Kidney epithelial cell (primary cell): ENCODE measurements at places on chromosomes 11 and 22.
A peak's percentile ranks its signal among the peaks of the same experiment; 100 is the strongest.

- no peak for DNase-seq
Measured at GRCh38 chr11:100965346-100965745, 164.3 kb downstream of the PGR start.

GRCh38 chr11:119873761-119874421, 144.9 kb upstream of the NECTIN1 start:
- DNase-seq, result no peak

DNA sequence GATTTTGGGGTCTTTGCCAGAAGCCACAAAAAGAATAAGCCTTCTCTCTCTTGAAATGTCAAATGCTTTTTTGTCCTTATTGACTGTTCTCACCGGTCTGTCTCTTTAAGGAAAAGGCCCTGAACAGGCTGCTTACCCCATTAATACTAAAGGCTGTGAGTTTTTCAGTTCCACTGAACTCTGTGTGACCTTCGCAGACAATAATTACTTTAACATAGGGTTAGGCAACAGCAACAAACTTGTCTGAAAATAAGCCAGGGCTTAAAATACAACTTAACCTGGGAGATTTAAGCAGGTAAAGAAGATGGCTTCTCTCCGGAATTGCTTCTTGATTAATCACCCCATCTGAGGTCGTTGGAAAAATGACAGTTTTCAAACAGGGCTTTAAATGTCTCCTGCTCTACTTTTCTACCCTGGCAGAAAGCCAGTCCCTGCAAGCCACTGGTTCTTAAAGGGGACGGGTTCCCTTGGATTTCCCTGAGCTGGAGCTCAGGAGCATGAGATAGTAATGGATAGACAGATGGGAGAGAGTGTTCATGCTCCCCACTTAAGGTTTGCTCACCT, 69.4 kb downstream of the ARL14EP start:
- DNase-seq, result peak; percentile 18

GRCh38 chr11:87739766-87740165, 435.5 kb downstream of the RAB38 start:
- no peak for DNase-seq

DNA sequence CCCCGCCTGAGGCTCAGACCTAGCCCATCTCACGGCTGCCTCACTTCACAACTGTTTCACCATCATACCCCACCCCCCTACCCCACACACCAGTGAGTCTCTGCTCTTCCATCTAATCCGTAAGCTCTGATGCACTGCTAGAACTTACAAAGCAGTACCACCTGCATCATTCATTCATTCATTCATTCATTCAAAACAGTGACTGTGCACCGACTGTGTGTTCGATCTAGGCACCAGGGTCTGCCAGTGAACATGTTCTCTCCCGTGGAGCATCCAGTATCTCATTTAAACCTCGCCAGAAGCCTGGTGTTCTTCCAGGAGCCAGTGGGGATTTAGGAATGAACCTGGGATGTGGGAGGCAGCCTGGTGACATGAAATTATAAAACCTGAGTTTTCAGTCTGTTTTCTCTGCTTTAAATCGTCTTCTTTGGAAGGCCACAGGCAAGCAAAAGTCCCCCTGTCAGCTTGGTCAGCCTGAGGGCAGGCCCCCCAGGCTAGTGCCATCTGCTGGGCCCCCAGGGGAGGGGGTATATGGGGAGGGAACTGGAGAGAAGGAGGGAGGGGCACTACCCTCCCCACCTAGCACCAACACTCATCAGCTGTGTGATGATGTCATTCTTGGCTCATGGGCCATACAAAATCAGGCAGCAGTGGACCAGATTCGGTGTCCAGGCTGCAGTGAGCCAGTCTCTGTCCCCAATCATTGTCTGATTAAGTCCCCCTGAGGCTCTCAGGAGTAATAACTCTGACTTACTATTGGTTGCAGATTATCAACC, 18.4 kb downstream of the TMPRSS6 start:
- DNase-seq, result no peak

DNA sequence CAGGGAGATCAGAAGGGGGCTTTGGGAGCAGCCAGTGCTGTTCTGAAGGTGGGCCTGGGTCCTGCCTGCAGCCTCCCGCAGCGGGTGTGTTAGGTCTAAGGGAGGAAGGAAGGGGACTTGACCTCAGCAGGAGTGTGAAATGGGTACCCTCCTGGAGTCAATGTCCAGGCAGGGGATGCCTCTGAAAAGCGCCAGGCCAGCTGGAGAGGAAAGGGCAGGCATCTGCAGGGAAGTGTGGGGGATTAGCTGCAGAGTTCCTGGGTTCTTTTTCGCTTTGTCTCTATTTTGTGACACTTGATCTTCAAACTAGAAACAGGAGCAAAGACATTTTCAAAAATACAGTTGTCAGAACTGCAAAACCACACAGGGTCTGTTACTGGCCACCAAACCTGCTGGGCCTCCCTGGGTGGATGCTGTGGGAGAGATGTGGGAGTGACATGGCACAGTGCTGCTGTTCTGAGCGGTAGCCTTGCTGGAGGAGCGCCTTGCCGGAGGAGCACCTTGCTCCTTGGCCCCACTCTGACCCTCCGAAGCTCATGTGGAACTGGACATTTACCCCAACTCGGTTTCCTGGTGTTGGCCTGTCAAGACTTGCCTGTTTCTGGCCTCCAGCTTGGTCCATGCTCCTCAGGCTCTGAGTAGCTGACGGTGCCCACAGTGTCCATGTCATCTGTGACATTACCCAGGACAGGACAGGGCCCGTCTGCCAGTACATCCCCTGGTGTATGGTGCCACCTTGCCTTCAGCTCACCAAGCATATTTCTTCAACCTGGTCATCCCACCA, 25.9 kb downstream of the MED15 start:
- no peak for DNase-seq

DNA sequence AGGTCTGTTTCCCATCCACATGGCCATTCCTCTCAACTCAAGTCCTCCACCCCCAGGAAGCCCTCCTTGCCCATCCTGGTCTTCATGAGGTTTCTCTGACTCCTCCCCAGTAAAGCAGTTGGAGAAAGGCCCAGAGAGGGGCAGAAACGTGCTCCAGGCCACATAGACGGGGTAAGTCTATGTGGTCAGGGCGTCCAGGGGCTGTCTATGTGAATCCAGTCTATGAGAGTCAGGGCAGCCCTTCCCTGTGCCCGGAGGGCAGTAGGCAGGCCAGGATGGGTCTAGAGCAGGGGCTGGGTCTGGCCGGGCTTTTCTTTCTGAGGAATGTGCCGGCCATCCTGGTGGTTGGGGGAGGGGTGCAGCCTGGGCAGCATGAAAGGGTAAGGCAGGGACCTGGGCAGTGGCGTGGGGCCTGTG, 11.7 kb downstream of the GUCD1 start:
- DNase-seq, result no peak

DNA sequence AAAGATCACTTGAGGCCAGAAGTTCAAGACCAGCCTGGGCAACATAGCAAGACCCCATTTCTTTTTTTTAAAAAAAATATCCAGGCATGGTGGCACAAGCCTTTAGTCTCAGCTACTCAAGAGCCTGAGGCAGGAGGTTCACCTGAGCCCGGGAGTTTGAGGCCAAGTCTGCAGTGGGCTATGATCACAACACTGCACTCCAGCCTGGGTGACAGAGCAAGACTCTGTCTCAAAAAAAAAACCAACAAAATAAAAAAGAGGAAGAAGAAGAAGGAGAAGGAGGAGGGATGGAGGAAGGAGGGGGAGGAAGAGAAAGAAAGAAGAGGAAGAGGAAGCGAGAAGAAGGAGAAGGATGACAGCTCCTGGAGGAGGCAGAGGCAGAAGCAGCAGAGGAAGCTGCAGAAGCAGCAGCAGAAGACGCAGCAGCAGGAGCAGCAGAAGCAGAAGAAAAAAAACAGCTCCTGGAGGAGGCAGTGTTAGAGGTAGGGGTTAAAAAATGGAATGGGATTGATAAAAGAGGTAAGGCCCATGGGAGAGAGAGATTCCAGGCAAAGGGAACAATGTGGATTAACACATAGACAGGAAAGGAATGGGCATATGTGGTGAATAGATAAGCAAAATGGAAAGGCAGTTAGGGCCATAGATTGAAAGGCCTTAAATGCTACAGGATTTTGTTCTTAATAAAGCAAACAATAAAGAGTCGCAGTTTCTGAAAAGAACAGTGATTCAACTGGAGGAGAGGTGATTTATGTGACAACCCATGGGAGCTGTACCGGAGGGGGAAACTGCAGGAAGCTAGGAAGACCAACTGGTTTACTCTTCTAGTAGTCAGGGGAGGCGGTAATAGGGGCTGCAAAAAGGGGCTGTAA, 10.9 kb downstream of the PRCP start:
- DNase-seq, result no peak

GRCh38 chr11:32817852-32818183, 11.9 kb upstream of the PRRG4 start:
- no peak for DNase-seq

DNA sequence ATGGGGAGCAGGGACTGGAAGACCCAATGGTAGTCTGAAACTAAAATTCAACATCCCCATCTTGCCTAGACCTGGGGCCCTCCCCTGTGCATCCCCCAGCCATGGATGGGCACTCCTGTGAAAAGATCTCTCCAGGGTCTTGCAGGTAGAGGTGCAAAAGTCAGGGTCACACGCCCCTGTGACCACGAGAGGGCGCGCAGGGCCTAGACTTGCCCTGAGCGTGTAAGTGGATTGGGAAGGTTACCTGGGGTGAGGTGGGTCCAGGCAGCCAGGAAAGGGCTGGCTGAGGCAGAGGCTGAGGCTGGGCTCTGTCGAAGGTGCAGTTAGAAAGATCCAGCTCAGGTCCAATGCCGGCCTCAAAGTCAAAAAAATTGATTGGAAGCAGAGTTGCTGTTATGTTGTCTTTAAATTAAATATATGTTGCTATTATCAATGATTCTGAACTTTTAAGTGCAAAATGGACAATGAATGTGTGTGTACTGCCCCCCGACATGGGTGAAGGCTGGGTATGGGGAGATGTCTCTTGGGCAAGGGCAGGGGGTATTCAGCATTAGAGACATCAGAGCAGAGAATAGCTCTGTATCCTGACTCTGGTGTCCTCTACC, 4.8 kb upstream of the POU2F3 start:
- DNase-seq, result no peak

- no peak for DNase-seq
Measured at GRCh38 chr11:19059833-19060232, 684 bp downstream of the MRGPRX2 start.

DNA sequence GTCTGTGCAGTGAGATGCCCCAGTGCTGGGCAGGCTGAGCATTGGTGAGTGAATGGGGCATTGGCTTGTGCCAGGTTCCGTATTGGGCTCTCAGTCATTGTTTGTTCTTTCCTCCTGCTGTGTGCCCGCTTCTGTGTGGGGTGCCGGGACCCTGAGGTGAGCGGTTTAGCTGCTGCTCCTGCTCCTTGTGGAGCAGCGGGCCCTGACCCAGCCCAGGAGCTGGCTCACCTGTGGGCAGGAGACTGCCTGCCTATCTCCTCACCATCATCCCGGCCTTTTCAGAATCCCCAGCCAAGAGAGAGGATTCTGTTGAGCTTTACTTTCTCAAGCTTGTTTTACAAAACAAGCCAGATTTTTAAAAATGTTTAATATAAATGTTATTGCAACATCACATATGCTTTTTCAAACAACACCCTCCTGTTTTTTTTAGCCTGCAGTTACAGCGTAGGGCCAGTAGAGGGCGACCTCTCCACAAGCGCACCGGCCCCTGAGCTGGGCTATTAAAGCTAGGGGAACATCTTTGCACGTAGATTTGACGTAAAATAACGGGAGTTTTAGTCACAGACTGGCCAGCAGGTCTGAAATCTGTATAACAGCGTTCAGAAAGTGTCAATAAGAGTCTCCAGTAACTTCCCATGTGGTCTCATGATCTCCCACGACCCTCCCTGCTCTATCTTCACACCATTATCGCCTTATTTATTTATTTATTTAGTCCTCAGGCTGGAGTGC, 25.1 kb upstream of the RELT start:
- DNase-seq, result no peak

- no peak for DNase-seq
Measured at GRCh38 chr22:33597274-33597985, 322.8 kb downstream of the LARGE1 start.

- no peak for DNase-seq
Measured at GRCh38 chr11:75264356-75264755, 23.8 kb downstream of the TPBGL start.

- no peak for DNase-seq
Measured at GRCh38 chr22:42977569-42977968, 37.4 kb downstream of the PACSIN2 start.

DNA sequence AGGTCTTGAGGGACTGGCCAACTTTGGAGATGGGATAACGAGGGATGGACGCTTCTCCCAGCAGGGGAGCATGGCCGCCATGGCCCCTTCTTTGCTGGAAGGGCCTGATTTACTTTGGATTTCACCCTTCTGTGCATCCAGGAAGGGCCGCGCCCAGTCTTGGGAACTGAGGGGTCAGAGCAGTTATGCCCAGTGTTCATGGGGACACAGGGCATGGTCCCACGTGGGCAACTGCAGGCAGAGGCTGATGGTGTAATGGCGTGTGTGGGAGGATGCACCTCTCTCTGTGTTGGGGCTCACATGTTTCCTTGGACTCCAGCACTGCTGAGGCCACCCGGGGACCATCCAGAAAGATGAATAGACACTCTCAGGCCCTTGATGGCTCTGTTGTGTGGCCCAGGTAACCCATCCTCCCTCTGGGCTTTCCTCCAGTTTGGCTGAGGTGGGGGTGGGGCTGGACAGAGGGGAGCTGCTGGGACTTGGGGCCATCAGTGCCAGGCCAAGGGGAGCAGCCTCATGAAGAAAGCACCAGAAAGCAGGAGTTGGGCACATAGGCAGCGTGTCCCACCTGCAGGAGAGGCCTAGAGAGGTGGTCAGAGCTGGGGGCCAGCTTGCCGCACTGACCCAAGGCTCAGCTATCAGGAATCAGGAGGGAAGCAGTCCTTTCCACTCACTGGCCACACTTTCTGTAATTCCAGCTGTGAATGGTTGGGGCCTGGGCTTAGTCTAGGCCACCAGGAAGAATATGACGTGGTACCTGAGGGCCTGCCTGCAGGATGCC, 1033.9 kb downstream of the TBC1D22A start:
- DNase-seq, result no peak

DNA sequence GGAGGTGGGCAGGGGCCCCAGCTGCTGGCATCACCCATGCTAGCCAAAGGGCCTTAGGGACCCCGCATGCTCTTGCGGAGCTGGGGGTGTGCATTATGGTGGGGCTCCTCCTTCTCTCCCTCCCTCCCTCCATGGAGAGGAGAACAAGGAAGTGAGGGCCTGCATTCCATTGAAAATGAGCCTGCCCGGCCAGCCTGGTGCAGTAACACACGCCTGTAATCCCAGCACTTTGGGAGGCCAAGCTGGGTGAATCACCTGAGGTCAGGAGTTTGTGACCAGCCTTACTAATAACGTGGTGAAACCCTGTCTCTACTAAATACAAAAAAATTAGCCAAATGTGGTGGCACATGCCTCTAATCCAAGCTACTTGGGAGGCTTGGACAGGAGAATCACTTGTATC, 22.4 kb downstream of the SNAP29 start:
- no peak for DNase-seq
